Smooth muscle cell of the coronary artery (primary cell): ENCODE measurements at places on chromosomes 3 and 15. TPM values are rescaled to one million over a fixed set of nuclear protein-coding genes. Genes with fewer than 3 reads are reported as not detected.

The CKMT1B gene
- total RNA-seq: not detected in 2 replicates

The FOXB1 gene
- total RNA-seq: not detected in 2 replicates

The SEMA5B gene
- total RNA-seq: under 0.01 TPM in 1 of 2 replicates, not detected in the other

The COLQ gene
- total RNA-seq: 0.30 and 0.35 TPM in 2 replicates

The CFAP100 gene
- not detected in 2 replicates for total RNA-seq

The ISLR gene
- 44.8 and 87.3 TPM in 2 replicates for total RNA-seq

The GCSAM gene
- not detected in 2 replicates for total RNA-seq
